Heart left ventricle (tissue), 16 donors: ENCODE measurements at places on chromosomes 6 and 20. TPM values are rescaled to one million over a fixed set of nuclear protein-coding genes. Genes with fewer than 3 reads are reported as not detected.

The BPI gene
- 0.18 TPM for total RNA-seq

- no peaks in the 10 kb centered on the region for H3K36me3 ChIP-seq
- H3K4me1 ChIP-seq, result no peaks in the 10 kb centered on the region
- no peak overlapping the region for H3K27ac ChIP-seq
- no peaks in the 10 kb centered on the region for H3K27me3 ChIP-seq
- no peak for DNase-seq
Measured at GRCh38 chr6:154202339-154202738, 154.3 kb downstream of the IPCEF1 start.

The ASIP gene
- total RNA-seq, result 12.4 TPM

- no peak overlapping the region for H3K27ac ChIP-seq
- H3K4me1 ChIP-seq, result peaks cover 8% of the 10 kb centered on the region
- H3K27me3 ChIP-seq, result no peaks in the 10 kb centered on the region
Measured at GRCh38 chr20:34074101-34074760, 37.8 kb downstream of the EIF2S2 start.

The KCNG1 gene
- 0.52 TPM for total RNA-seq
